Thoracic aorta (tissue), 2 donors: ENCODE measurements at places on chromosomes 2 and 18. TPM values are rescaled to one million over a fixed set of nuclear protein-coding genes. Genes with fewer than 3 reads are reported as not detected.

DLX2 gene
- total RNA-seq: not detected

CFAP65 gene
- not detected for total RNA-seq

EPHA4 gene
- total RNA-seq: 53.3 TPM

ANO7 gene
- 0.27 TPM for total RNA-seq

KCNG3 gene
- 0.78 TPM for total RNA-seq

ALK gene
- not detected for total RNA-seq

GYPC gene
- 123 TPM for total RNA-seq

DNA sequence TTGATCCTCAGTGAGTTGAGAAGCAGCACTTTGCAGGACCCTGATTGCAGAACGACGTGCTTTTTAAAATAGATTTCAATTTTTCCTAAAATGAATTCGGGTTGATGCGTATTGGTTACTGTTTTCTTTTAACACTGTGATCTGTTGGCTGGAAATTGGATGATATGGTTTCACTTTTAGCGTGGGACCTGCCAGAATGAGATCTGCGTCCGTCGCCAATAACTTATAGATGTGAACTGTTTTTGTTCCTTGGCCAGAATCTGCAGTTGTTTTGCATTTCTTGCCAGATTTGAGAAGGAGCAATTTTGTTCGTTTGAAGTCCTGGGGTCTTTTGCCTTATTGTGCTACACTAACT is 703 bp downstream of the UGGT1 start:
- H3K4me3 ChIP-seq: peak overlapping the region; percentile 90
- no peak for DNase-seq
- no peaks in the 10 kb centered on the region for H3K27me3 ChIP-seq
- H3K4me1 ChIP-seq: peaks cover 8% of the 10 kb centered on the region
- peak overlapping the region; percentile 86 for H3K27ac ChIP-seq

GRCh38 chr2:231533777-231534125 is 3.5 kb upstream of the NMUR1 start:
- no peak for DNase-seq
- H3K36me3 ChIP-seq: no peaks in the 10 kb centered on the region

- no peaks in the 10 kb centered on the region for H3K36me3 ChIP-seq
- H3K27me3 ChIP-seq: no peaks in the 10 kb centered on the region
- H3K4me3 ChIP-seq: no peak overlapping the region
- H3K27ac ChIP-seq: no peak overlapping the region
- no peaks in the 10 kb centered on the region for H3K4me1 ChIP-seq
- no peak for DNase-seq
Measured at GRCh38 chr2:220445429-220446105, 818.1 kb downstream of the SLC4A3 start.

DNA sequence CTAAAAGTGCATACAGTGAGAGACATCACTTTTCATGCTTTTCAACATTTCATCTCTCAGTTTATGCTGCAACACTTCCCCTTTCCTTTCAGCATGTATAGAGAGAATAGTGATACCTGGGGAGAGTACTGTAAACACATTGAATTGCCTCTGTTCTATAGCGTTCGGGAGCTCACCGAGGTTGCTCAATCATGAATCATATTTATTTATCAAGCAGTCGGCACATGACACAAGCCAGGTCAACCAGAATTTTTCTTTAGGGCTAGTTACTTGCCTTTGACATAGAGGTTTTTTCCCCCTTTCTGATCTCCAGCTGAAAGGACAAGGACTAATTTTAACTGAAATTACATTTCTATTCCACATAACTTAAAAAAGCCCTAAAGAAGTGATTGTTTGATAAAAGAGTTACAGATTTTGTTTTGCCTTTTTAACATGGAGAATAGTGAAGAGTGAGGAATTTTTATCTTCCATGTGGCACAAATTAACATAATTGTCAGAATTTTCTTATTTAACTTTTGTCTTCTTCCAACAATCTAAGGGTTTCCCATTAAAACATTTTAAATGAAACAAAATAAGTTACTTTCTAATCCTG is 690.9 kb upstream of the TMEFF2 start:
- no peaks in the 10 kb centered on the region for H3K4me1 ChIP-seq
- no peaks in the 10 kb centered on the region for H3K27me3 ChIP-seq
- no peaks in the 10 kb centered on the region for H3K36me3 ChIP-seq
- no peak overlapping the region for H3K4me3 ChIP-seq
- H3K27ac ChIP-seq: no peak overlapping the region

DNA sequence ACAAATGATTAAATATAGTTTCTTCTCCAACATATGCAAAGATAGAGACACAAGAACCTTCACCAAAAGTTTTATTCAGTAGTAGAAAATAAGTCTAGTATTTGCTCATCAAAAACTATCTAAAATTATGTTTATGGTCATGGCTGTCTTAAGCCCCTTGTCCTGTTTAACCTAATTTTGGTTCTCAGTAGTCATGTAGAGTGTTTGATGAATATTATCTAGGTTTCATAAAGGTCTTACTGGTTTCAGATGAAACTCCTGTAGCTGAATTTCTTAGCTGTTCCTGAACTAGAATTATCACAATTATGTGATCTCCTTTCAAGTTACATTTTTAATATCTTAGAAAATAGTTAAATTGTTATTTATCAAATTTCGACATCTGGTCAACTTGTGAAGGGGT is 228.0 kb upstream of the SPHKAP start:
- H3K36me3 ChIP-seq: no peaks in the 10 kb centered on the region
- H3K4me3 ChIP-seq: no peak overlapping the region
- no peaks in the 10 kb centered on the region for H3K27me3 ChIP-seq
- H3K27ac ChIP-seq: no peak overlapping the region
- no peak for DNase-seq

- H3K4me3 ChIP-seq: peak overlapping the region; percentile 71
- no peak for DNase-seq
- H3K27me3 ChIP-seq: no peaks in the 10 kb centered on the region
- H3K4me1 ChIP-seq: peaks cover 4% of the 10 kb centered on the region
- H3K36me3 ChIP-seq: no peaks in the 10 kb centered on the region
Measured at GRCh38 chr2:241844066-241844728, 14.5 kb downstream of the PDCD1 start.

GRCh38 chr18:11366410-11366809 is 217.0 kb upstream of the PIEZO2 start:
- no peaks in the 10 kb centered on the region for H3K27me3 ChIP-seq
- DNase-seq: no peak
- H3K4me1 ChIP-seq: no peaks in the 10 kb centered on the region
- no peak overlapping the region for H3K27ac ChIP-seq
- H3K36me3 ChIP-seq: no peaks in the 10 kb centered on the region

DNA sequence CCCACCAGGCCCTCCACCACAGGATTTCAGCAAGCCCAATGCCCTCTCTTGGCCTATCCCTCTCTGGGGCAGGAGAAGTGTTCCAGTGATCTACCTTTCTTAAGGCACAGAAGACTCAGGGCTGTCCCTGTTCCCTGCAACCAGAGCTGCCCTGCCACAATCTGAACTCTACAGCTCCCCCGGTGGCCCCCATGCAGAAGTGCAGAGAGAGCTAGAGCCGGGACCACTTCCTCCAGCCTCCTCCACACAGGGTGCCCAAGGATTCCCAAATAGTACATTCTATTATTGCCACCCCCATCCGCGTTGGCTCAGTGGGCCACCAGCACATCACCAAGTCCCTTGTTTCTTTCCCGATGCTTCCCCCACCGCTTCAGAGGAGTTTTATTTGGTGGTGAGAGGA is 114.8 kb upstream of the PTPRM start:
- H3K27ac ChIP-seq: no peak overlapping the region
- no peaks in the 10 kb centered on the region for H3K4me1 ChIP-seq
- no peaks in the 10 kb centered on the region for H3K36me3 ChIP-seq
- H3K27me3 ChIP-seq: no peaks in the 10 kb centered on the region
- DNase-seq: no peak

GRCh38 chr2:61425605-61426155 is 45.2 kb downstream of the USP34 start:
- peaks cover 15% of the 10 kb centered on the region for H3K4me1 ChIP-seq
- no peak overlapping the region for H3K4me3 ChIP-seq
- DNase-seq: no peak
- H3K27me3 ChIP-seq: no peaks in the 10 kb centered on the region
- H3K36me3 ChIP-seq: no peaks in the 10 kb centered on the region
- H3K27ac ChIP-seq: no peak overlapping the region

GRCh38 chr18:12883372-12883683 is 709 bp downstream of the PTPN2 start:
- no peaks in the 10 kb centered on the region for H3K36me3 ChIP-seq
- H3K27me3 ChIP-seq: no peaks in the 10 kb centered on the region
- peak overlapping the region; percentile 97 for H3K27ac ChIP-seq
- H3K4me3 ChIP-seq: peak overlapping the region; percentile 84
- peaks cover 51% of the 10 kb centered on the region for H3K4me1 ChIP-seq

- no peaks in the 10 kb centered on the region for H3K36me3 ChIP-seq
- no peak for DNase-seq
- no peaks in the 10 kb centered on the region for H3K27me3 ChIP-seq
- peaks cover 3% of the 10 kb centered on the region for H3K4me1 ChIP-seq
Measured at GRCh38 chr18:61651145-61651879, 241.5 kb downstream of the RNF152 start.

DNA sequence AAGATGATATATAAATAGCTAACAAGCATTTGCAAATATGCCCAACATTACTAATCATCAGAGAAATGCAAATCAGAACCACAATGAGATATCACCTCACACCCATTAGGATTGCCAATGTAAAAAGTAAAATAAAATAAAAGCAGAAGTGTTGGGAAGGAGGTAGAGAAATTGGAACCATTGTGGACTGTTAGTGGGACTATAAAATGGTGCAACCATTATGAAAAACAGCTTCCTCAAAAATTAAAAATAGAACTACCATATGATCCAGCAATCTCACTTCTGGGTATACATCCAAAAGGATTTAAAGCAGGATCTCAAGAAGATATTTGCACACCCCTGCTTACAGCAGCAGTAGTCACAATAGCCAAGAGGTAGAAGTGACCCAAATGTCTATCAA is 99.8 kb upstream of the DAPL1 start:
- no peak overlapping the region for H3K27ac ChIP-seq
- H3K4me3 ChIP-seq: no peak overlapping the region
- no peaks in the 10 kb centered on the region for H3K36me3 ChIP-seq
- H3K4me1 ChIP-seq: no peaks in the 10 kb centered on the region
- no peaks in the 10 kb centered on the region for H3K27me3 ChIP-seq

DNA sequence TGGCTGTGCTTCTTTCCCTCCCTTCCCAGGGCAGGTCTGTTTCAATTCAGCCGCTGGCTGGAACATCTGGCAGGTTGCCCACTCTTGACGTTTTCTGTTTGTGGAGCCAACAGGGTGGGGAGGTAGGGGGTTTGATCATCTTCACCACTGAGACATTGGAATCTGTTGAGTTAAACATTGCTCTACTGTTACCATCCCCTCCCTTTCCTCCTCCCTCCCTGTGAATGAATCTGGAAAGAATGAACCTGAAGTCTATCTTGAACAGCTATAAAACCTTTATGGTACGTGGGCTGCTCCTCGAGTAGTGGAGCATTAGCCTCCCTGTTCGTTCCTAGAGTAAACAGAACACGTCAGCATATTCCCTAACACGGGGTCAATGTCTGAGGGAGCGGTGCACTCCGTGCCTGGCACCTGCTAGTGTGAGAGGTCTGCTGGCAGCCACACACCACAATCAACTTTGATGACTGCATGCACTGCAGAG is 249.9 kb upstream of the RBBP8 start:
- H3K4me1 ChIP-seq: peaks cover 21% of the 10 kb centered on the region
- no peaks in the 10 kb centered on the region for H3K36me3 ChIP-seq

GRCh38 chr2:200026332-200027230 is 71.2 kb downstream of the MAIP1 start:
- H3K27ac ChIP-seq: no peak overlapping the region
- H3K27me3 ChIP-seq: no peaks in the 10 kb centered on the region
- no peak for DNase-seq
- H3K4me3 ChIP-seq: no peak overlapping the region
- no peaks in the 10 kb centered on the region for H3K36me3 ChIP-seq
- no peaks in the 10 kb centered on the region for H3K4me1 ChIP-seq

DNA sequence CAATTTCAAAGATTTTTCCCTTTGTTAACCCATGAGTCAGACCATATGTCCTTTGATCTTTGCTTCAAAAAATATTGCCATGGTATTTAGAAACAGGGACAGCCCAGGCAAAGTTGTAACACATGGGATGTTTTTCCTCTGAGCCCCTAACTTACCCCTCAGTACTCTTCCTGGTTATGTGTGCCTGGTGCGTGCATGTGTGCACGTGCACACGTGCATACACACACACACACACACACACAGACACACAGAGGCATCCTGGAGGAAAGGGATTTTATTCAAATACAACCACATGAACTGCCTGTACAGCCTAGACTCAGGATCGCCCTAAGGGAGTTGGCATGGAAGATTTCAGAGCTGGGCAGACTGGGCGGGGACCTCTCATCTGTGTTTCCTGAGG is 5.1 kb downstream of the AFF3 start:
- DNase-seq: no peak
- H3K4me3 ChIP-seq: no peak overlapping the region
- H3K27ac ChIP-seq: no peak overlapping the region
- H3K27me3 ChIP-seq: no peaks in the 10 kb centered on the region

GRCh38 chr2:31430439-31431165 is 16.1 kb upstream of the XDH start:
- H3K4me1 ChIP-seq: no peaks in the 10 kb centered on the region
- no peak overlapping the region for H3K27ac ChIP-seq

DNA sequence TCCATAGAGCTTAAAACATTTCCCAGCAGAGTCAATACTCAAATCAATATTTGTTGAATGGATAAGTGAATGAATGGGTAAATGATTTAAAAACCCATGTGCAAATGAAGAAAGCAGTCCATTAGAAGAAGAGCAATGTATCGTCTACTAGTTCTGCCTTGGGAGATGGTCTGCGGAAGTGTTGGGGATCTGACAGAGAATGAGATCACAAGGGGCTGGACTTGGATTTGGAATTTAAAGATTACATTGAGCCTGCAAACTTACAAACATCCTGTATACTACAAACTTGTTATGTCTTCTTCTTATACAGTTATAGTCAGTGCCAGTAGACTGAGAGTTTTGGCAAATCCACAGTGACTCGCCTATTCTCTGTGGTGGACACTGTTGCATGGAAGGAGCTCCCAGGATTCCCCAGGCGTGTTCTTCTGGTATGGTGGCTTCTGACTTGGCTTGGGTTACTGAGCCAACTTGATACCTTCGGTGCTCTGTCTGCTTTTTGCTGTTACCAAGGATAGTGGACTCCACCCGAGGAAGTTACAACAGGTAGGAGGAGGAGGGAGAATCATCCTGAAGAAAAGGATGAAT is 163.3 kb upstream of the SERPINE2 start:
- H3K27me3 ChIP-seq: no peaks in the 10 kb centered on the region
- no peak overlapping the region for H3K4me3 ChIP-seq
- no peak for DNase-seq
- H3K36me3 ChIP-seq: no peaks in the 10 kb centered on the region
- H3K4me1 ChIP-seq: no peaks in the 10 kb centered on the region

- H3K27ac ChIP-seq: no peak overlapping the region
- H3K4me1 ChIP-seq: peaks cover 17% of the 10 kb centered on the region
- H3K27me3 ChIP-seq: no peaks in the 10 kb centered on the region
- H3K36me3 ChIP-seq: no peaks in the 10 kb centered on the region
Measured at GRCh38 chr2:241877989-241878970, 8.8 kb downstream of the RTP5 start.

GRCh38 chr18:11040823-11041656 is 108.3 kb downstream of the PIEZO2 start:
- no peaks in the 10 kb centered on the region for H3K36me3 ChIP-seq
- H3K4me1 ChIP-seq: no peaks in the 10 kb centered on the region
- DNase-seq: no peak
- no peaks in the 10 kb centered on the region for H3K27me3 ChIP-seq
- no peak overlapping the region for H3K4me3 ChIP-seq

GRCh38 chr2:127048618-127048935 is 58.4 kb downstream of the BIN1 start:
- DNase-seq: no peak
- H3K27ac ChIP-seq: no peak overlapping the region
- H3K4me3 ChIP-seq: no peak overlapping the region
- no peaks in the 10 kb centered on the region for H3K4me1 ChIP-seq

GRCh38 chr2:200378652-200379290 is 72.3 kb downstream of the SPATS2L start:
- H3K4me1 ChIP-seq: peaks cover 29% of the 10 kb centered on the region
- peak overlapping the region; percentile 49 for H3K4me3 ChIP-seq
- no peaks in the 10 kb centered on the region for H3K36me3 ChIP-seq
- H3K27ac ChIP-seq: peak overlapping the region; percentile 86
